ENCODE measurements at places on chromosomes 2 and 18. TPM values are rescaled to one million over a fixed set of nuclear protein-coding genes. Genes with fewer than 3 reads are reported as not detected.
A peak's percentile ranks its signal among the peaks of the same experiment; 100 is the strongest.

Gene CTAGE1
- total RNA-seq, result not detected

Gene AGBL5
- 22.9 TPM for total RNA-seq

- no peak for DNase-seq
These were observed 6.9 kb upstream of the CTDP1 start for GRCh38 chr18:79672490-79673276.

Gene ING5
- total RNA-seq, result 18.6 TPM

Gene KIDINS220
- 60.9 TPM for total RNA-seq

DNA sequence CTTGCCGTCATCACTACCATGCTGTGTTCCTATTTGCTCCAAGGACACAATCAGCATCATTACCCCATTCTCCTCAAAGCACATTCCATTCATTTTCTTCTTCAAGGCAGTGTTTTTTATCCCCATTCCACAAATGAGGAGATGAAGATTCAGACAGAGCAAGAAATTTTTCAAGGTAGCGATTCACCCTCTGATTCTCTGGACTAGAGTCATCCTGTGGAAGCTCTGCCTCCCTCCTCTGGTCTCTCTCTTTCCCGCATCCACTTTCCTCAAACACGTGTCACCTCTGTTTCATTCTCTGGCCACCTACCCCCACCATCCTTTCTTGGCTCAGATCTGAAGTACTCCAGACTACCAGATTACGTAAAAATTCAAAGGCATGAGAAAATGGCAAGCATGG lies 297.9 kb downstream of the SOX11 start:
- DNase-seq, result no peak

Gene SERPINB4
- not detected for total RNA-seq

Gene DHRS9
- total RNA-seq, result 0.93 TPM

Gene SPTBN1
- total RNA-seq, result 357 TPM

DNA sequence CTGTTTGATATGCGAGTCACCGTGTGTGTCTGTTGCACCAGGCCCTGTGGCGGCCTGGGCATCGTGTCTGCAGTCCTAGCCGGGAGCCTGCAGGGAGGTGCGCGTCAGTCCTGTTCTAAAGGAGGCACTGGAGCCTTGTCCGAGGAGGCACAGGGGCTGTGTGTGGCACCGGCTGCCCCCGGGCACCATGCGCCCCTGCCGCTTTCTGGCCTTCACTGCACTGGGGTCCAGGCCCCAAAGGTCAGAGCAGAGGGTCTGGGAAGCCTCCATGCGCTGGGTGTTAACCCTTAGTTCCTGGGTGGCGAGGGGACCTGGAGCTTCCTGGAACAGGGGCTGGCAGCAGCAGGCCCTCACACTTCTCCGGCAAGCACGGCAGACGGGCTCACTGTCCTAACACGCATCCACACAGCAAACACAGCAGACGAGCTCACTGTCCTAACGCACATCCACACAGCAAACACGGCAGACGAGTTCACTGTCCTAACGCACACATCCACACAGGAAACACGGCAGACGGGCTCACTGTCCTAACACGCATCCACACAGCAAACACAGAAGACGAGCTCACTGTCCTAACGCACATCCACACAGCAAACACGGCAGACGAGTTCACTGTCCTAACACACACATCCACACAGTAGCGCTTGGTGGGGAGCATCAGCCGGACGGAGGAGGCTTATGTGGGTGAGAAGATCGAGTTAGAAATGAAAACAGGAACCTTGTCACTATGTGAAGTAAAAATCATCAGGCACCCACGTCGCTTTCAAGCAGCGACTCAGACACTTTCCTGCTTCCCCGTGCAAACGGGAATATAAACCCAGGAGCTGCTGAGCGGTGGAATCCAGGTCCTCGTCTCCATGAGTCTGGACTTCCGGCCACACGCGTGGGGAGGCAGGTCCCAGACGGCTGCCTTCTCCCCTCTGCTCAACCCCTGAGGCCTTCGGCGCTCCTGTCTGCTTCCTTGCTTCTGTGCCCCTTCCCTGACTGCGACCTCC lies 65.3 kb downstream of the TPO start:
- peak; percentile 67 for DNase-seq

DNA sequence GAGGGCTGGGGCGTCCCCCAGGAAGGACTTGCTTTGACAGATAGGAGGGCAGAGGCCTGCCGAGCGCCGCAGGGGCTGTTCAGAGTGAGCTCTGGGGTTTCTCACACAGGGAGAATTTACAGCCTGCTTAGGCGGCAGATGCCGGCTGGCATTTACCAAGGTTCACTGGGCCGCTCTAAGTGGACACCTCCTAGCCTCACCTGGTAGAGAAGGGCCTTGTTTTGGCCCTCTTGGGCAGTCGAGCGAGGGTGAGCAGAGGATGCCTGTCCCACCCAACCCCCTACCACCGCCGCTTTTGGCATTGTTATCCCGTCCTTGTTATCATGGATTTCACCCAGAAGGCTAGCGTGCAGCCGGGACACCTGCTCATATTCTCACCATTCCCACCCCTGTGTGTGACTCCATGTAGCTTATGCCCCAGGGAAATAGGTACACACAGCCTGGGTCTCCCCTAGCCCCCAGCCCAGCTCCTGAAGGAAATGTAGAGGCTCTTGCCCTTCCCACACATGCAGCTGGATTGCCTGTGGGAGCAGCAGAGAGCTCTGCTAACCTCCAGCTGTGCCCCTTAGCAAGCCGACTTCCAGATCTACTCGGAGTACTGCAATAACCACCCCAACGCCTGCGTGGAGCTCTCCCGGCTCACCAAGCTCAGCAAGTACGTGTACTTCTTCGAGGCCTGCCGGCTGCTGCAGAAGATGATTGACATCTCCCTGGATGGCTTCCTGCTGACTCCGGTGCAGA lies 52.4 kb downstream of the FAM168B start:
- no peak for DNase-seq

Gene DSG2
- 2.2 TPM for total RNA-seq

- no peak for DNase-seq
These were observed 113.7 kb downstream of the RIT2 start for GRCh38 chr18:43001821-43002220.

DNA sequence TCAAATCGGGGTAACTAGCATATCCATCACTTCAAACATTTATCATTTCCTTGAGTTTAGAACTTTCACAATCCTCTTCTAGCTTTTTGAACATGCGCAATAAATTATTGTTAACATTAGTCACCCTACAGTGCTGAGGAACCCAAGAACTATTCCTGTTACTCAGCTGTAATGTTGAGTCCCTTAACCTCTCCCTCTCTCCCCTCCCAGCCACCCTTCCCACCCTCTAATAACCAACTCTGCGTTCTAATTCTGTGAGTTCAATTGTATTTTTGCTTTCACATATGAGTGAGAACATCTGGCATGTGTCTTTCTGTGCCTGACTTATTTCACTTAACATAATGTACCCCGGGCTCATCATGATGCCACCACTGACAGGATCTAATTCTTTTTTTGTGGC lies 78.6 kb upstream of the RANBP2 start:
- no peak for DNase-seq

Gene GALR1
- total RNA-seq, result 0.05 TPM

- DNase-seq, result no peak
These were observed 97.6 kb downstream of the UXS1 start for GRCh38 chr2:106096299-106097037.

Gene DUSP2
- 3.5 TPM for total RNA-seq

DNA sequence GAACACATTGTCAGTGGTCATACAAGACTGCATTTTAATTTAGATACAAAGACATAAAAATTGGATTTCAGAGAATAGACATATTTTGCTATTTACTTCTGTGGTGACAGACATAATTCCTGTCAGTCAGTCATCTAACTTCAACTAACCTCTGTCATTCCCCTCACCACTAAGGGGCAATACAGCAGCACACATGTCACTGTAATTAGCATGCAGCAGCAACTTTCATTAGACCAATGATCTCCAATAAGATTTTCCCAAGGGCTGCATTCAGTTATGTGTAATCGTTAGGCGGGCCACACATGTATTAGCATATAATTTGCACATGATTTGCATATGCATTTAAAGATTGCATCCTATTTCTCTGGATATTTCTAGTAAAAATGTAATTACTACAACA lies 624.5 kb downstream of the NR4A2 start:
- no peak for DNase-seq

- DNase-seq, result no peak
These were observed 64.5 kb downstream of the LYPD6 start for GRCh38 chr2:149394864-149395263.

Gene GCA
- 38.9 TPM for total RNA-seq

DNA sequence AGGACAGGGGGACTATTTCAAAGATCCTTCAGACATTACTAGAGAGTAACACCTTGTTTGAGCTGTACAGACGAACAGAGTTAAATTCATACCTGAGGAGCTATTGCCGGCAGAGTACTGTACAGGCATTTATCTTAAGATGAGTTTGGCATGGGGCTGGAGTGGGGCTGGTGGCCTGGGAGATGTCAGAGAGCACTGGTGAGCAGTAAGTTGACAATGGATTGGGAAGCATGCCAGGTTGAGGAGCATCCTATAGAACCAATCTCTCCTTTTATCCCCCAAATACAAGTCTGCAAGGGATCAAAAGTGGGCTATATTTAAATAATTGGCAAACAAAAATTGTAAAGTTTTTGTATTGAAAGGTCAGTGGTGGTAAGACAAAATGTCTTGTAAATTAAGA lies 58.6 kb downstream of the ADCYAP1 start:
- no peak for DNase-seq

Gene TUBB8B
- total RNA-seq, result not detected

GRCh38 chr2:85542777-85543176 lies 3.8 kb downstream of the MAT2A start:
- DNase-seq, result no peak

Gene SIX2
- 1.3 TPM for total RNA-seq

DNA sequence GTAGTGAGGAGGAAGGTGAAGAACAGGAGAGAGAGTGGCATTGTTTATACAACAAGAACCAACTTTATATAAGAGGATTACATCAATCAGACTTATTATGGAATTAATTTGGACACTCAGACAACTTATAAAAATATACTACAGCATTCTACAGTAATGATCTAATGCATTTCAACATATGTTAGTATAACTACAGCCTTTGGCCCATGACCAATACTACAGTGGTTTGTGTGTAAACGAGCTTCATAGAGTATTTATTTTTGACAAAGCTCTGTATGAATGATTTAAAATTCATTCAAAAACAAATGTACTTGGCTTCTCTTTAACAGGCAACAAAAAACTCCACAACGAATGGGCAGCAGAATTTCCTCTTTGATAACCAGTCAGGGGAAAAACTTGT lies 72.8 kb downstream of the ZNF521 start:
- DNase-seq, result no peak

Gene IL36RN
- not detected for total RNA-seq

- peak; percentile 50 for DNase-seq
These were observed 39.3 kb upstream of the ID2 start for GRCh38 chr2:8642366-8643068.

- no peak for DNase-seq
These were observed 60.4 kb downstream of the FAM117B start for GRCh38 chr2:202695166-202695565.

DNA sequence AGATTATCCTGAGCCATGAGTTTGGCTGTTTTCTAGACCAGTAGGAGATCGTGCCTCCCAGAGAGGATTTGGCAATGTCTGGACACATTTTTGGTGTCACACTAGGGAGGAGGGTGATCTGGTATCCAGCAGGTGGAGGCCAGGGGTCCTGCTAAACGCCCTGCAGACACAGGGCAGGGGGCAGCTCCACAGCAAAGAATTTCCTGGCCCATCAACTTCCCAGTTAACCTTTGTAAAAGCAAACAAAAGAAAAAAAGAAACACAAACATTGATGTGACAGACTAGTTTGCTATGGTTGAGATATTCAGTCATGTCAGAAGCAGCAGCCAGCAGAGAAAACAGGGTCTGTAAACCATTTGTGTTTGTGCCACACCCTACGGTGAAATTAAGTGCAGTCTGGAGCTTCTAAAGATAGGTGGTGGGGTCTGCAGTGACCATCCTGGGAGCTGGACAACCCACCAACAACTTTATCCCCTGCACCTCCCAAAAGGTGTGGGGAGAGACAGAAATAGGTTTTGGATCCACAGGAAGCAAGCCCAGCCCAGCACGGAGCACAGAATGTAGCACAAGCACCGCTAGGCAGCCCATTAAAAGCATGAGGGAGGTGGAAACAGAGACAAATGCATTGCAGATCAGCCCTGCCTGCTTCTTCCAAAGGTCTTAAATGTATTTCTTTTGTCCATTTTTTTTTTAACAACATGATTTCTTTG lies 232.5 kb downstream of the MYT1L start:
- no peak for DNase-seq

DNA sequence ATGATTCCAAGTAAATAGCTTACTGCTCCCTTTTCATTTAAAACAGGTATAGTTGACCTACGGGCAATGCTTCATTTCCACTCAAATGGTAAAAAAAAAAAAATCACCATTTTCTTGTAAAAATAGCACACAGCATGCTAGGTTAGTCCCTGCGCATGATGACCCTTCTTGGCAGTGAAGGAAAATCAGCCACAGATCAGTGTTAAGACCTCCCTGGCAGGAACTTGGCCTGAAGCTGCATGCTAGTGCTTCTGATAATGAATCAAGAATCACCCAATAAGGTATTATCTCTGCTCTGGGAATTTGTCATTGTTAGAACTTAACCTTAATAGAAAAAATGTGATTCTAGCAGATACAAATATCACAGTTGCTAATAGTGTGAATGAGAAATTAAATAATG lies 166.3 kb downstream of the RAB3GAP1 start:
- DNase-seq, result no peak

DNA sequence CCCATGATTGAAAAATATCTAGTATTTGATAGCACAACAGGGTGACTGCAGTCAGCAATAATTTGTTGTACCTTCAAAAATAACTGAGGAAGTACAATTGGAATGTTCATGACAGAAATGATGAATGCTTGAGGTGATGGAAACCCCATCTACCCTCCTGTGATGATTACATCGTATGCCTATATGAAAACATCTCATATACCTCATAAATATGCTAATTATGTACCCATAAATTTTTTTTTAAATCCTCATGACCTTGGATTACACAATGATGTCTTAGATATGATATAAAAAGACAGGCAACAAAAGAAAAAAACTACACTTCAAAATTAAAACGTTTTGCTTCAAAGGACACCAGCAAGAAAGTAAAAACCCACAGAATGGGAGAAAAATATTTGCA lies 1.4 kb upstream of the POLR1B start:
- DNase-seq, result no peak

DNA sequence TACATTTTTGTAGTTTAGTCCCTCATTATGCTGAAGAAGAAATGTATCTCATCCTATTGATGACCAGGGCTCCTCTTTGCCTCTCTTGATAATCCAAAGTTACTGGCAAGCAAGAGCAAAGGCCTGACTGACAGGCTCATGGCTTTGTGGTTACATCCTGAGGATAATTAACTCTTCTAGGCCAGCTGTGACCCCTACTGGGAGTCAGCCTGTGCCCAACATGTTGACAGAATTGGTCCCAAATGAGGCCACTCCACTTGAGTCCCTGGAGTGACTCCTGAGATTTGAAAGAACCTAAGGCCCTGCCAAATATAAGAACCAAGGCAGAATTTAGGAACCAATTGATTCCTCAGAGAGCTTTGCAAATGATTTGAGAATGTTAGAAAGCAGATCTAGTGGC lies 973.8 kb upstream of the CELF4 start:
- no peak for DNase-seq
